ENCODE measurements at places on chromosomes 2 and 18.

DNA sequence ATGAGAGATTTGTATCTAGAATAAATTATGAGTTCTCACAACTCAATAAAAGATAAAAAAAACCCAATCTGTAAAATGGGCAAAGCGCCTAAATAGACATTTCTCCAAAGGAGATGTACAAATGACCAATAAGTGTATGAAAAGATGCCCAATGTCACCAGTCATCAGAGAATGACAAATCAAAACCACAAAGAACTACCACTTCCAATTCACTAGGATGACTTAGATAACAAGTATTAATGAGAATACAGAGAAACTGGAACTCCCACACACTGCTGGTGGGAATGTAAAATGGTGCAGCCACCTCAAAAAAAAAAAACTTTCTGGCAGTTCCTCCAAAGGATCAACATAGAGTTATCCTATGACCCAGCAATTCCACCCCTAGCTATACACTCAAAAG lies 17.4 kb upstream of the COL6A3 start:
- no peak for DNase-seq

DNA sequence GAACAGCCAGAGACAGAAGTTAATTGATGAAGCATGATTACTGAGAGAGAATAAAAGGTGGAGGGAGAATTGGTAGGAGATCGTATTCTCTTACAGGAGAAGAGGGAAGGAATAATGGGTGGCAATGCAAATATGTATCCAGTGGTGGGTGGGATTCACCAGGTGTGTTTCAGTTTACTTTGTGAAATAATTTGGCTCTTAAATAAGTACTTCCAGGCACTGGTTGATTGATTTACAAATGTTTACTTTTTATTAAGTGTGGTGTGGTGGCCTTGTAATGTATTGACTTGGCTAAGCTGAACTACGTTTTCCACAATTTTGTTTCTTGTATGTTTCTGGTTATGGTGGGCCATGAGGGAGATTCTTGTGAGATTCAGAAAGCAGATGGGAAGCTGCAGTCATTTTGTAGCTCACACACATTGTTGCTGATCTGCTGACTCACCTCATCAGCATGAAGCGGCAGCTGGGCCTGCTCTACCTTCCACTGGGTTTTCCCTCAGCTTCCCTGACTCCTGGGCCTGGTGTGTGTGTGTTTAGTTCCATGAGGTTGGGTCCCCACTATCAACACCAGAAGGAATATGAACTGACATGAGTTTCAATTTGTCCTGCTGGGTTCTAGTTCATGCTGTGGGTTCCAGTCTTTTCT lies 32.6 kb downstream of the MYL12B start:
- DNase-seq: peak; percentile 70

DNA sequence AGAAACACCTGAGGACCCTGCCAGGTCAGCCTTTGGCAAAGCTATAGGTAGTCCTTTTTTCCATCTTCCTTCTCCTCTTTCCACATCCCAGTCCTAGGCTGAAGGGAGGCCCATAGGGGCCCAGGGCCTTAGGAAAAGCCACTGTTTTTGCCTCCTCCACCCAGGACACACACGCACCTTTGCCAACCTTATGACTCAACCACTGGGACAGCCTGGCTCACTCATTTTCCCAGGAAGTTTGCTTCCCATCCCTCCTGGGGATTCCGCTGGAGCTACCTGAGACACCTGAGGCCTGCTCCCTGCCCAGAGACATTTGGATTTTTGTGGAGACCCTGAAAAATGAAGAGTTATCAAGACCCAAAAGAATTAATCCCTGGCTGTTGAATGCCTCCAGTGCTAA lies 273.4 kb upstream of the SIX2 start:
- no peak for DNase-seq

DNA sequence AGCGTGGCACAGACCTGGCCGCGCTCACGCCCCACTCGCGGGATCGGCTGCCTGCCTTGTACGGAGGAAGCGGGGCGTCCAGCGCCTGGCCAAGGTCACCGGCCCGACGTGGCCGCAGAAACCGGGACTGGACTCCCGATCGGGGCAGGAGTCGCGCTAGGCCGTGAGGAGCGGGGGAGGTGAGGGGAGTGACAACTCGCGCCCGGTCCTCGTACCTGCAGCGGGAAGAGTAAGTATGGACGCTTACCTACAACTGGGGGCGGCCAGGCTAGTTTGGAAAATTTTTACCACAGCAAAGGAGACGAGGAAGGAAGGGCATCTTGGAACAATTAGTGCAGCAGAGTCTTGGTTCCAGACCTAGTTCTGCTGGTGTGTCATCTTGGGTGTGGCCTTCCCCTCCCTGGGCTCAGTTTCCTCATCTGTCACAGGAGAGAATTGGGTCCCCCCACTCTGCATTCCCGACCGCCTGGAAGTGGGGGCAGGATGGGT lies 693 bp downstream of the UBE2F start:
- DNase-seq: no peak

DNA sequence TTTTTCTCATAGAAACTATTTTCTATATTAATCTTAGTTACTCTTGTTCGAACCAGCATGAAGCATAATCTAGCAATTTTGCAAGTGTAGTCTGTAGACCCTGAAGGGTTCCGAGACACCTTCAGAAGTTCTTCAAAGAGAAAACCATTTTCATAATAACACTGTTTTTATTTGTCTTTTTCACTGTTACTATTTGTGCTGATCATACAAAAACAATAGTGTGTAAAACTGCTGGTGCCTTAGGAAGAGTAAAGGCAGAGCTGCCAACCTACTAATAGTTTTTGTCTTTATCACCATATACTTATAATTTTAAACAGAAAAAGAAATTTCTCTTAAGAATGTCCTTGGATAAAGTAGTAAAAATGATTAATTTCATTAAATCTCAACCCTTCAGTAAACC lies 218.9 kb downstream of the ZNF385B start:
- no peak for DNase-seq

DNA sequence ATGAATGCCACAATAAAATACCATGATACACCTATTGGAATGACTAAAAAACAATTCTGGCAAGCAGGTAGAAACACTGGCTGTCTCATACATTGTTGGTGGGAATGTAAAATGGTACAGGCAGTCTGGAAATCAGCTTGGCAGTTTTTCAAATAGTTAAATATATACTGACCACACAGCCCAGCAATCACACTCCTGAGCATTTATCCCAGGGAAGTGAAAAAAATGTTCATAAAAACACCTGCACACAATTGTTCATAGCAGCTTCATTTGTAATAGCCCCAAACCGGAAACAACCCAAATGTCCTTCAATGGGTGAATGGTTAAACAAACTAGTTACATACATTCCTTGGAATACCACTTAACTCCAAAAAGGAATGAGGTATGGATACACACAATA lies 137.2 kb downstream of the TFCP2L1 start:
- no peak for DNase-seq
